ENCODE measurements at places on chromosomes 13 and 19.

DNA sequence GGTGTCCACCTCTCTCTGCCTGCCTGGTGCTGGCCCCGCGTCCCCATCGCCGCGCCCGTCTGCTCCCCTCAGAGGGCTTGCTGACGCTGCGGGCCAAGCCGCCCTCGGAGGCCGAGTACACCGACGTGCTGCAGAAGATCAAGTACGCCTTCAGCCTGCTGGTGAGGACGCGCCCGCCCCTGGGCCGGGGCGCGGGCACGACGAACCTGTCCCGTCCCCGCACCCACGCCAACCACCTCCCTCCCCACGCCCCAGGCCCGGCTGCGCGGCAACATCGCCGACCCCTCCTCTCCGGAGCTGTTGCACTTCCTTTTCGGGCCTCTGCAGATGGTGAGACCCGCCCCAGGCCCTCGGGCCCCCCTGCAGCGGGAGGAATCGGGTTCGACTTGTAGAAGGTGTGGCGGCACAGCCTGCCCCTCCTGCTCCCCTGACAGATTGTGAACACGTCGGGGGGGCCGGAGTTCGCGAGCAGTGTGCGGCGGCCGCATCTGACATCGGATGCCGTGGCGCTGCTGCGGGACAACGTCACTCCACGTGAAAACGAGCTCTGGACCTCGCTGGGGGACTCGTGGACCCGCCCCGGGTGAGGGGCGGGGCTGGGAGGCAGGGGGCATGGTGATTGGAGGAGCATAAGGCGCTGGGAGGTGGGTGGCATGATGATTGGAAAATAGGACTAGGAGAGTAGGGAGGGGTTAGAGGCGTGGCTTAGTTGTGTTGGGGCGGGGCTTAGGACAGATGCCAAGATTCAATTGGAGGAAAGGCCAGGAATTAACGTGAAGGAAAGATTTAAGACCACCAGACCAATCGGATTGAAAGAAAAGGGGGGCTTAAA is 6.6 kb downstream of the EPS8L1 start:
- no peak overlapping the region for H3K27ac ChIP-seq
- peaks cover 30% of the 10 kb centered on the region for H3K4me1 ChIP-seq
- peak; percentile 45 for DNase-seq
- peak overlapping the region; percentile 83 for H3K4me3 ChIP-seq
- no peaks in the 10 kb centered on the region for H3K36me3 ChIP-seq

- no peak overlapping the region for H3K4me3 ChIP-seq
- H3K27ac ChIP-seq, result no peak overlapping the region
- H3K4me1 ChIP-seq, result peaks cover 9% of the 10 kb centered on the region
- DNase-seq, result no peak
- peaks cover 58% of the 10 kb centered on the region for H3K27me3 ChIP-seq
Observed at GRCh38 chr13:106919638-106920037, 351.7 kb upstream of the ARGLU1 start.

DNA sequence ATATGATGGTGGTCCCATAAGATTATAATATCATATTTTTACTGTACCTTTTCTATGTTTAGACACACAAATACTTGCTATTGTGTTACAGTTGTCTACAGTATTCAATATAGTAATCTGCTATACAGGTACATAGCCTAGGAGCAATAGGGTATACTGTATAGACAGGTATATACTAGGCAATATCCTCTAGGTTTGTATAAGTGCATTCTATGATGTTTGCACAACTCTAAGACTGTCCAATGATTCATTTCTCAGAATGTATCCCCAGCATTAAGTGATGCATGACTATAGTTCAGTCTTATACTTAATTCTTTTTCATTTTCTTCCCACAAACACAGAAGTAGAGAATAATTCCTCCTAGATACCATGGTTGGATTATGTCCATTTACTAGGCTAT is 383.3 kb downstream of the DACH1 start:
- no peak overlapping the region for H3K27ac ChIP-seq
- no peak overlapping the region for H3K4me3 ChIP-seq
- no peaks in the 10 kb centered on the region for H3K36me3 ChIP-seq
- H3K4me1 ChIP-seq, result no peaks in the 10 kb centered on the region
- no peak for DNase-seq
- H3K27me3 ChIP-seq, result no peaks in the 10 kb centered on the region

- H3K4me1 ChIP-seq, result no peaks in the 10 kb centered on the region
- H3K4me3 ChIP-seq, result no peak overlapping the region
- H3K27ac ChIP-seq, result no peak overlapping the region
- no peaks in the 10 kb centered on the region for H3K36me3 ChIP-seq
Observed at GRCh38 chr19:13808856-13809255, 13.6 kb downstream of the ZSWIM4 start.

DNA sequence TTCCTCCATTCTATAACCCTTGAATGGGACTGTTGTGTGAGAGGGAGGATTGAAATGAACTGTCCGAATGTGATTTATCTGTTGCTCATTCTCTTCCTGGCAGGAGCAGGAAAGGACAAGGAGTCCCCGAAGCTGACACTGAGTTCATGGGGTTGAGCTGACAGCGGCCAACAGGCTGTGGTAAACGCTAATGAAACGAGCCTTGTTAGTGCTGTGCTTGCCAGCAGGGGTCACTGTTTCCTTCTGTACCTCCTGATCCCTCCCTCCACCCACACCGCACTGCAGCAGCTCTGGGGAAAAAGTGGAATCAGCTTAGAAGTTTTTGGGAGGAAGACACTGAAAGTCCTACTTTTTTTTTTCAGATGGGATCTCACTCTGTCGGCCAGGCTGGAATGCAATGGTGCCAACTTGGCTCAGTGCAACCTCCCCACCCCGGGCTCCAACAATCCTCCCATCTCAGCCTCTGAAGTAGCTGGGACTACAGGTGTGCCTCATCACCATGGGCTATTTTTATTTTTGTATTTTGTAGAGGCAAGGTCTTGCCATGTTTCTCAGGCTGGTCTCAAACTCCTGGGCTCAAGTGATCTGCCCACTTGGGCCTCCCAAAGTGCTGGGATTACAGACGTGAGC is 6.7 kb upstream of the ZNF761 start:
- DNase-seq, result peak; percentile 57
- no peaks in the 10 kb centered on the region for H3K36me3 ChIP-seq
- H3K27me3 ChIP-seq, result no peaks in the 10 kb centered on the region

GRCh38 chr19:19459707-19460251 is 54.3 kb downstream of the GATAD2A start:
- peak; percentile 56 for DNase-seq
- H3K27ac ChIP-seq, result peak overlapping the region; percentile 98
- H3K36me3 ChIP-seq, result no peaks in the 10 kb centered on the region
- H3K4me1 ChIP-seq, result peaks cover 93% of the 10 kb centered on the region
- H3K27me3 ChIP-seq, result no peaks in the 10 kb centered on the region

DNA sequence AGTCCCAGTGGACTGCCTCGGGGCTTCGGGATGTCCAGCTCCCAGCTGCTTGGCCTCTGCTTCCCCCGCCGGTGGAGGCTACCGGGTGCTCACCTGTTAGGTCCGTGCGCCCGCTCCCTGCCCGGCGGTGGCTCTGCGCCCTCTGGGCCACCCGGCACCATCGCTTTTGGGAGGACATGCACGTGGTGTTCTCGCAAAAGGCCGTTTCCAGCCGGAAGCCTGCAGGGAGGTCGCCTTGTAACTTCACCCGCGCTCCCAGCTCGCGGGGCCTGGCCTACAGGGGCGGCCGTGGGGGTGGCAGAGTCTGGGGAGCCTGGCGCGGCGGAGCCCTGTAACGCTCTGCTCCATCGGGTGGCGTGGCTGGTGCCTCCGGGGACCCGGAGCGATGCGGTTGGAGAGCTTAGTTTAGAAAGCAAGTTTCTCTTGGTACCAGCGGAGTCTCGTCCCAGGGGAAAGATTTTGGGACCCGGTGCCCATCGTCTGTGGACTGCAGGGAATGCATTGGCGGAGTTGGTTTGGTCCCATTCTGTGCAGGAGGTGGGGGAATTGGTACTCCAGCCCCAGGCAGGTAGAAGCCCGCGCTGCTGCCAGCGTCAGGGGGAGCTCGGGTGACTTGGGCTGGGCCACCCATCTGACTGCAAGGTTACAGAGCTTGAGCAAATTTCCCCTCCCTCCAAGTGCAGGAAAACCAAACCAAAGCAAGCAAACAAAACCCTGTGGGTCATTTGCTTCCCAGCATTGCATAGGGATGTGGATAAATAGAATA is 673 bp downstream of the SPATA13 start:
- H3K27ac ChIP-seq, result peak overlapping the region; percentile 32
- no peaks in the 10 kb centered on the region for H3K27me3 ChIP-seq
- H3K4me3 ChIP-seq, result peak overlapping the region; percentile 84

DNA sequence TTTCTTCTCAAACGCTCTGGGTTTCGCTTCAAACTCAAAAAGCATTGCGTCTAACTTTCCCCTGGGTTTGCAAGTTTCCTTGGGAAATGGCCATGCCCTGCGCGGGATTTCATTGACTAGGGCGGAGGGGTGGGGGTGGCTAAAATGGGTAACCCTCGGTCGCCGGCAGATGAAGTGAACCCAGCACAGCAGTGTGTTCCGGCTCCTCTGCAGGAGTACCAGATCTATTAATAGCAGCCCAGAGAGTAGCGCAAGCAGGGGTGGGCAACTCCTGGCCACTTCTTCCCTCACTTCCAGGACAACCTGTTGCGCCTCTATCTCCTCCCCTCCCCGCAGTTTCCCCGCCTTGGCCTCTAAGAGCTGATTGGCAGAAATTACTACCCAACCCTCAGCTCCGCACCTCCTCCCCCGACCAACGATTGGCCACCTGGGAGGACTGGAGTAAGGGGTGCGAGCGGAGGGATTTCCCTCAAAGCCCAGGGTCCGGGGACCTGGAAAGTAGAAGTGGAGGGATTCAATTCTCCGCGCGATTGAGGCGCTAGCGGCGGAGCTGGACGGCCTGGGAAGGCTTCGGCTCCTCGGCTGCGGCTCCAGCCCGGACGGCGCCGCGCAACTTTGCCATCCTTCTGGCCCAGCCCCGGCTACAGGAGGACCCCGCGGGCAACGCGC is at the start of gene FREM2:
FREM2 (plus strand) TSS at position 501 of the 669 bp plus-strand sequence. CDS start 268 bp downstream, outside the sequence.
- peaks cover 12% of the 10 kb centered on the region for H3K27me3 ChIP-seq
- no peaks in the 10 kb centered on the region for H3K4me1 ChIP-seq
- peak within 1 kb of the TSS; percentile 41 for H3K4me3 ChIP-seq
- H3K36me3 ChIP-seq, result no peaks in the 10 kb centered on the region
- H3K27ac ChIP-seq, result no peak within 1 kb of the TSS

- no peak overlapping the region for H3K27ac ChIP-seq
- H3K4me3 ChIP-seq, result no peak overlapping the region
- H3K36me3 ChIP-seq, result no peaks in the 10 kb centered on the region
- no peak for DNase-seq
- no peaks in the 10 kb centered on the region for H3K4me1 ChIP-seq
Observed at GRCh38 chr13:51995677-51996551, 15.3 kb downstream of the ATP7B start.

GRCh38 chr19:38850436-38850975 is 720 bp upstream of the HNRNPL start:
- H3K36me3 ChIP-seq, result peaks cover 15% of the 10 kb centered on the region
- H3K27me3 ChIP-seq, result no peaks in the 10 kb centered on the region
- DNase-seq, result no peak
- peak overlapping the region; percentile 99 for H3K27ac ChIP-seq
- H3K4me1 ChIP-seq, result peaks cover 59% of the 10 kb centered on the region

GRCh38 chr13:110126391-110126961 is 180.5 kb downstream of the COL4A1 start:
- H3K27ac ChIP-seq, result no peak overlapping the region
- no peak for DNase-seq
- peaks cover 61% of the 10 kb centered on the region for H3K27me3 ChIP-seq
- H3K4me1 ChIP-seq, result no peaks in the 10 kb centered on the region
- no peak overlapping the region for H3K4me3 ChIP-seq
- H3K36me3 ChIP-seq, result no peaks in the 10 kb centered on the region

DNA sequence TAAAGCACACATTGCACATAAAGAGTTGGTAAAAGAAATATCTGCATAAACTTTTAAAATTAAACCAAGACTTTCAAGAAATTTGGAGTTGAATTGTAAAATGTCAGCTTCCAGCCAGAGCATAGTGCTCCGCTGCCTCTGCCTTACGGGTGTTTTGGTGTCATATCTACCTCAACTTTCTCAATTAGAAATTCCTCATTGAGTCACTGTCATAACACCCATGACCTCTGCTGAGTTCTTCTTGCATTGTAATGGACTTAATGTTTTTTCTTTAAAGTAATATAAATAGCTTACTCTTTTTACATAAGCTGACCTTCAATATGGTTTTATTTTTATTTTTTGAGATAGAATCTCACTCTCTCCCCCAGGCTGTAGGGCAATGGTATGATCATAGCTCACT is 551.0 kb upstream of the NBEA start:
- H3K4me3 ChIP-seq, result no peak overlapping the region
- no peak overlapping the region for H3K27ac ChIP-seq
- DNase-seq, result no peak

DNA sequence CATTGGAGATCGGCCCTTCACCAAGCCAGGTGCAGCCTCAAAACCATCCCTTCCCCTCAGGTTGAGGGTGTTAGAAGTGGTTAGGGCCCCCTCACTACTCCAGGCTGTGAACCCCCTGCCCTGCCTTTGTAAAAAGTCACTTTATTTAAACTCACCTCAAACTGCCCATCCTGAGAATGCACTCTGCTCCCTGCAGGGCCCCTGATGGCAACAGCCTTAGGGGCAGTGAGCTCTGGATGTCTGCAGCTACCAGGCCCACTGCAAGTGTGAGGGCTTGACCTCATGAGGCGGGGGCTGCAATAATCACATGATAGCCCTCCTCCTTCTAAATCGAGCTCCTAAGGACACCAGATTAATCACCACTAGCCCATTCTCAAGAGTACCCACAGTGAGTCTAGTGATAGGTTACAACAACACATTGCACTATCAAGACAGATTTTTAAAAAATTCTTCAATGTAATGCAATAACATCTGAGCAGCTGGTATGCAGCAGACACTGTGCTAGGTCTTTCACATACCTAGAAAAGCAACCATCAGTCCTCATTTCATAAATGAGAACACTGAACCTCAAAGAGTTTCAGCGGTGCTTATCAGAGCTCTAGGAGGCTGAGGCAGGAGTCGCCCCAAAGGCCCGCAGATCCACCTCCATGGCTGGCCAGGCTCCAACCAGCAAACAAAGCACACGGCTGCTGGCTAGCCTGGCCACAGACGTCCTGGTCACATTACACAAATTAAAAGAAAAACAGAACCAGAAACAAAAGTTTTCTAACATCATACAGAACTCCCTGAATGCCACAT is 26.0 kb downstream of the SLC7A1 start:
- H3K36me3 ChIP-seq, result no peaks in the 10 kb centered on the region
- peaks cover 42% of the 10 kb centered on the region for H3K4me1 ChIP-seq
- H3K27ac ChIP-seq, result no peak overlapping the region
- H3K4me3 ChIP-seq, result no peak overlapping the region
- H3K27me3 ChIP-seq, result no peaks in the 10 kb centered on the region
- no peak for DNase-seq

- peaks cover 14% of the 10 kb centered on the region for H3K27me3 ChIP-seq
- no peak for DNase-seq
- H3K36me3 ChIP-seq, result no peaks in the 10 kb centered on the region
- H3K27ac ChIP-seq, result no peak overlapping the region
Observed at GRCh38 chr13:20270163-20270865, 38.2 kb upstream of the GJB6 start.

DNA sequence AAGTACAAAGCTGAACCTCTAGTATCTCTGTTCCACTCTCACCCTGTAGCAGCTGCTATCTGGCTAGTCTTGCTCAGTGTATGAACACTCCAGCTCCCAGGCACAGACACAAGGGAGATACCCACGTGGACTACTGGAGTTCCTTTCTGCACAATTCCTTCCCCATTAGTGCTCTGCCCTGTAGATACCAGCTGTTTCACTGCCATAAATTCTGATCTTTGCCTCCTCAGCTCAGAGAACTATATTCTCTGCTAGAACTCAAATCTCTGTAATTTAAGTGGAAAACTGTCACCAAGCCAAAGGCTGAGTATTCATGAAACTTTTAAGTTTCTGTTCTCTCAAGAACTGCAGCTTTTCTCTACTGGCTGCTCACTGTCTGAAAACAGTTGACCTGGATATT is 273.7 kb downstream of the DIAPH3 start:
- H3K27ac ChIP-seq, result no peak overlapping the region
- no peaks in the 10 kb centered on the region for H3K36me3 ChIP-seq
- no peak for DNase-seq
- H3K27me3 ChIP-seq, result no peaks in the 10 kb centered on the region
- H3K4me1 ChIP-seq, result no peaks in the 10 kb centered on the region
